ENCODE measurements at places on chromosomes 2 and 18.

- DNase-seq = no peak
Observed at GRCh38 chr18:36650906-36651305, 177.9 kb downstream of the TPGS2 start.

DNA sequence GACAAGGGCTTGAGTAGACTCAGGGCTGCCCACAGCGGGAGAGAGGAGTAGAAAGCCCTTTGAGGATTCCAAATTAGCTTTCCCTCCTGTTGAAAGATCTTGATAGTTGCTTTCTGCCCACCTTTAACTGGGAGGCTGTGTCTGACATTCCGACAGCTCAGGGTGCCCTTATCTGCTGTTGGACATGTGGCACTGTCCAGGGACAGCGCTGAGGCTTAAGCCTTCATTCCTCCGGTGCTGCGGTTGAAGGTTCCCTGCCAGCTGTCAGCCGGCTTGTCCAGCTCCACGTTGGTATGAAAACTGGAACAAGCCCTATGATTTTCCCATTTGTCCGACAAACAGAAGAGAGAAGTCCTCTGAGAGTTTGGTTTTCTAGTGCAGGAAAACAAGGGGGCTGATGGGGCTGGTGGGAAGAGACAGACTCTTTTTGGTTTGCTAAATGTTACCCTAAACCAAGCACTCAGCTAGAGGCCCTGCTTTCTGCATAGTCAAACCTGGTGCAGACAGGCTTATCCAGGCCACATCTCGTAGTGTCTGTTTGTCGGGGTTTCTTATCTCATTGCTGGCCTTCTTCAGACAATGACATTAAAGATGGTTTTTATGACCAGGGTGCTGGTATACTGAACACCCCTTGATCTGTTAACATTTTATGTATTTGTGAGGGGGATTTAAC, 24.5 kb downstream of the GREB1 start:
- no peak for DNase-seq

GRCh38 chr2:49490710-49491109, 336.4 kb upstream of the FSHR start:
- DNase-seq = peak; percentile 15

GRCh38 chr18:48441405-48441881, 32.3 kb upstream of the ZBTB7C start:
- DNase-seq = no peak

- no peak for DNase-seq
Observed at GRCh38 chr2:60837123-60837522, 44.3 kb upstream of the REL start.

DNA sequence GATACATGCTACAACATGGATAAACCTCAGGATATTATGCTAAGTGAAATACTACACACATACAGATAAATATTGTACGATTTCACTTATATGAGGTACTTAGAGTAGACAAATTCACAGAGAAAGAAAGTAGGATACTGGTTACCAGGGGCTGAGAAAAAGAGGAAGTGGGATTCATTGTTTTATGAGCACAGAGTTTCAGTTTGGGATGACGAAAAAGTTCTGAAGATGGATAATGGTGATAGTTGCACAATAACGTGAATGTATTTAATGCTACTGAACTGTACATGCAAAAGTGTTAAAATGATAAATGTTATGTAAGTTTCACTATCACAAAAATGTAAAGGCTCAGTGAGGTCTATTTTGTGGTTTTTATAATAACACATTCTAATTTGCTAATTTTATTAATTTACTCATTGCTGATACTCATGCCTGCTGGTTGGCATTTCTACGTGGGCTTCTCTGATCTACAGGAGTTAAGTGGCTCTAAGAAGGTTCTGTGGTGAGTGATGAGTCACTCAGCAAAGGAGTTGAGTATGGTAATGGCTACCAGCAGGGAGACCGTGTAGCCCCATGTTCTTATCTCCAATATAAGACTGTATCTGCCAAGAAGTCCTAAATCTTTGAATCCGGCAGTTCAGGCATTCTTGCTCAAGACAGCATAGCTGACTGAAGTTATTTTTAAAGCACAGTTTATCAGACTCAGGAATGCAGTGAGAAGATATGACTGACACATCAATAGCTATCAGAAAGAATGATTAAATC, 41.1 kb downstream of the UPP2 start:
- DNase-seq = no peak

GRCh38 chr2:221802089-221802488, 230.0 kb upstream of the EPHA4 start:
- DNase-seq = no peak

DNA sequence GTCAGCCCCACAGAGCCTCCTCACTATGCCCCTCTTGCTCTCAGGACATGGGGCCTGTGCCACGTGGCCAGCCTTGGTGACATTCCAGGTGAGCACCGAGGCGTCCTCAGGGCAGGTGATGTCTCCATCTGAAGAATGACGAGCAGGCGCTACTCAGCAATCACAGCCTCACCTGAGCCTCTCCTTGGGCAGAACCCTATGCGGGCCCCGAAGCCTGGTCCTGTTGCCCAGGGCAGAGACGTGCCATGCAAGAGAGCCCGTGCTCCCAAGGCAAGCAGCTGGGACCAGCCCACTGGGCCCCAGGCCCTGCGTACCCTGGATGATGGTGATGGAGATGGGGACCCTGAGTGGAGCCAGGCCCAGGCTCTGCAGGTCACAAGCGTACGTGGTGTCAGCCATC, 32.5 kb upstream of the SELENOI start:
- no peak for DNase-seq
